ENCODE measurements at places on chromosomes 16 and 17.

GRCh38 chr17:61362852-61363600, 36.6 kb upstream of the TBX2 start:
- DNase-seq = no peak

GRCh38 chr16:16106466-16106865, 116.8 kb downstream of the ABCC6 start:
- DNase-seq = no peak

DNA sequence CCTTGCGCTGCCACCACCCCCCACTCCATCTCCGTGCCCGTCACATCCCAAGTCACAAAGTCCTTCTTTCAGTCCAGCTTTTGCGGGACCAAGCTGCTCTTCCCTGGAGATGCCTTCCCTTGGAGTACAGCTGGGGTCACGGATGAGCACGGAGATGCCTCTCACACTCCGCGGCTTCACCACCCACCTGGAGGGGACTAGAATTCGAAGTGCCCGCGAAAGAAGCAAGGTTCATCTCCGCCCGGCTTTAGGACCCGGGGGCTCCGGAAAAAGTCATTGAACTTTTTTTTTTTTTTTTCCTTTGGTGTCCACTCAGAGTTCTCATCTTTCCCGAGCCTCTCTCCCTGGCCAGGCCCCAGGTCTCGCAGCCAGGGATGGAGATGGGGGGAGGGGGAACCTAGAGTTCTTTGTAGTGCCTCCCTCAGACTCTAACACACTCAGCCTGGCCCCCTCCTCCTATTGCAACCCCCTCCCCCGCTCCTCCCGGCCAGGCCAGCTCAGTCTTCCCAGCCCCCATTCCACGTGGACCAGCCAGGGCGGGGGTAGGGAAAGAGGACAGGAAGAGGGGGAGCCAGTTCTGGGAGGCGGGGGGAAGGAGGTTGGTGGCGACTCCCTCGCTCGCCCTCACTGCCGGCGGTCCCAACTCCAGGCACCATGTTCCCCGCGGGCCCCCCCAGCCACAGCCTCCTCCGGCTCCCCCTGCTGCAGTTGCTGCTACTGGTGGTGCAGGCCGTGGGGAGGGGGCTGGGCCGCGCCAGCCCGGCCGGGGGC, at the start of gene FKBP10:
FKBP10 (plus strand) TSS at position 624 of the 771 bp plus-strand sequence; CDS start at position 655, 31 bp downstream.
- DNase-seq = no peak

DNA sequence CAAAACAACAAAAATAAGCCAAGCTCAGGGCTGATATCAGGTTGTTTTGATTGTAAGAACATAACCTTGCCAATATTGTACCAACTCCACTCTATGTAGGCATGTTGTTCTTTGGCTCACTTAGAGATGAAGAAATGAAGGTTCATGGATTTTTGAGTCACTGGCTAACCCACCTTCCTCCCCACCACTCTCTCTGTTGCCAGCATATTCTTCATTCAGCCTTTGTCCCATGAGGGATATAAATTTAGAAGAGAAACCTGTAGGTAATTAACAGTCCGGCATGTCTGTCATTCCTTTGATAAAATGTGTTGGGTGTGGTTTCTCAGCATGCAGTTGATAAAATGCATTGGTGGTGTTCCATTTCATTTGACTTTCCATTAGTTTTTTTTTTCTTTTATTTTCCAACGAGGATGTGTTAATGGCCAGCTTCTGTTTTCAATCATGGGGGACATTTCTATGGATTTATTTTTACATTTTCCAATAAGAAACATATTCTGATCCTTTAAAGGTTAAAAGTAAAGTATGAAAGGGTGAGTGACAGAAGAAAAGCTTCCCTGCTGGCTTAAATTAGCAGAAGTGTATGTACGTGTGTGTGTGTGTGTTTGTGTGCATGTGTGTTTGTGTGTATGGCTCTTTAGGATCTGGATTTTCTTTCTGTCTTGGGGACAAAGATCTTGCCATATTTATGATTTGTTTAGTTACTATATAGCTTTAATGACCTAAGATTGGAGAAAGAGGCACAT, 166.2 kb upstream of the KCNJ16 start:
- no peak for DNase-seq

- DNase-seq = peak; percentile 32
Measured at GRCh38 chr17:75785016-75785890, 647 bp downstream of the UNK start.

DNA sequence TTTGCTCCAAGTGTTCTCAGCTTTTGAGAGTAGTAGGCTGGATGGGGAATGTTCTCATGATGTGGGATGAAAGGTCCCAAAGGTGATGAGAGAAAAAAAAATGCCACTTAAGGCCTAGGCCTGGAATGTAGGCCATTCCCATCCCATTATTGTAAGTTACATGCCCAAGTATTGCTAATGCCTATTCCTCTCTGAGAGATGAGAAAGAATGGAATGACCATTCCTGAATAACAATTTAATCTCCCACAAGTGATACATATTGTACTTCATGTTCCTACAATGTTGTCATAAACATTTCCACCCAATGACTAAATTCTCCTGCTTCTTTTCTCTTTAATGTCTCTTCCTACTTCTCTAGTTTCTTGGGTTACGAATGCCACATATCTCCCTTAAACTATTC, 102.8 kb upstream of the KCNJ16 start:
- DNase-seq = no peak

GRCh38 chr17:55577687-55578086, 66.4 kb upstream of the SMIM36 start:
- DNase-seq = no peak

DNA sequence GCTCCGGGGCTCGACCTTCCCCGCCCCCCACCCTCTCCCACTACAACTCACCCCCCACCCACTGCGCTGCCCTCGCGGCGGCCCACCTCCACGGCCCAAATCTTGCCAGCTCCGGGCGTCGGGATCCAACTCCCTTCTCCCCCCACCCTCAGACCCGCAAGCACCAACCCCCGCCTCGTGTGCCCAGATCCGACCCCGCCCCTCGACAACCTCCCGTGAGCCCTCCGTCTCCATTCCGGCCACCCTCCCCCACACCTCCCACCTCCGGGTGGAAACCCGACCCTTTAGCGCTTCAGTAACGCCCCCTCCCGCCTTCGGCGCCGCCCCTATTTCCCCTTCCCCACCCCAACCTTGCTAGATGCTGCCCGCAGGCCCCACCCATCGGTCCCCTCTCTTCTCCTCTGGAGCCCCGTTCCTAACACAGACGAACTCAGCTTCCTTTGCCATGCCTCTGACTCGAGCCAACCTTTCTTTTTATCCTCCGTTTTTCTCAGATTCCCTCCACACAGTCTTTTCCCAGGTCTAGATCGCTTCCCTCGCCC, 717 bp downstream of the UBE2Z start:
- peak; percentile 55 for DNase-seq

- no peak for DNase-seq
Measured at GRCh38 chr17:81599719-81600486, 37.0 kb downstream of the NPLOC4 start.

GRCh38 chr16:88430524-88431446, 22.3 kb upstream of the ZFPM1 start:
- no peak for DNase-seq

DNA sequence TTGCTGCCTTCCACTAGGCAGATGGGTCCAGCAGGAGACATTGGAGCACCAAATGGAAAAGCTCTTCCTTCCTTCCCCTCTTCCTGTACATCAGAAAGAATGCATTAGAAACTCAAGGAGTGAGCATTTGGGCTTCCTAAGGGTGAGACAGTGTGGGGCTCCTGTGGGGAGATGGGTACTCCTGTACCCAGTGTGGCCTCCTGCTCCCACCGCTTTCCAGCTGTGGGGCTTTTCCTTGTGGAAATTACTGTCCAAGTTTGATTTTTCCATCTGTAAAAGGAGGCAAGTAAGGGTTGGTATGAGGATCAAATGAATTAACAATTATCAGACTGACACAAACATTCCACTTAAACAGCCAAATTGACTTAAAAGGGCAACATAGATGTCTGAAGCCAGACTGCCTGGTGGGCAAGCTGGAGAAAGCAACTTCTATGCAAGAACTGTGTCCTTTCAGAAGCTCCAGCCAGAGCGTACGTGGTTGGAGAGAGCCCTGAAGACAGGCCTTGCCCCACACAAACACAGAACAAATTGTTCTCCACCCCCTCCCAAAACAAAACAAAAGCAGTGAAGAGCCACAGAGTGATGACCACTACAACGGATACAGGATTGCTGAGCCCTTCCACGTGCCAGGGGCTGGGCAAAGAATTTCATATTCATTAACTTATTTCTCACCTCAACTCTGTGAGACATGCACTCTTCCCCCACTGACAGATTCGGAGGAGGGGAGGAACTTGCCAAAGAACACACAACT, 23.1 kb upstream of the ALDH3A1 start:
- DNase-seq = no peak

GRCh38 chr17:82457929-82458178, 687 bp upstream of the NARF start:
- no peak for DNase-seq

DNA sequence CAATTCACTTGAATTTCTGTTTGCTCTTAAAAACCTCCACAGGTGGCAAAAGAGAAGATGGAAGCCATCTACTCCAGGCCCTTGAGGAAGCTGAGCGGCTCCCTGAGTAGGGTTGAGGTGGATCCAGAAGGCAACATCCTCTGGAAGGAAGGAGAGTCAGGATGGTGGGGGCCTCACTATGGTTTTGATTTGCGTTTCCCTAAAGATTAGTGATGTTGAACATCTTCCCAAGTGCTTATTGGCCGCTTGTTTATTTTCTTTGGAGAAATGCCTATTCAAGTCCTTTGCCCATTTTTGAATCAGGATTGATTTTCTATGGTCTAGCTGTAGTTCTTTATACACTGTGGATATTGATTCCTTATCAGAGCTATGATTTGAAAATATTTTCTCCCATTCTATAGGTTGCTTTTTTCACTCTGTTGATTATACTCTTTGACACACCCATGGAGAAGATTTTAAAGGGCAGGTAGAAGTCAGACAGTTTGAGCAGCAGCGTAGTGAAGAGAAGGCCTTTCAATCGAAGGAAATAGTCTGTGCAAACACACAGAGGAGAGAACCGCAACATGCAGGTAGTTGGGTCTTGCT, 58.6 kb downstream of the WSB1 start:
- DNase-seq = no peak

GRCh38 chr16:12398029-12398682, 405.5 kb downstream of the CPPED1 start:
- DNase-seq = no peak

DNA sequence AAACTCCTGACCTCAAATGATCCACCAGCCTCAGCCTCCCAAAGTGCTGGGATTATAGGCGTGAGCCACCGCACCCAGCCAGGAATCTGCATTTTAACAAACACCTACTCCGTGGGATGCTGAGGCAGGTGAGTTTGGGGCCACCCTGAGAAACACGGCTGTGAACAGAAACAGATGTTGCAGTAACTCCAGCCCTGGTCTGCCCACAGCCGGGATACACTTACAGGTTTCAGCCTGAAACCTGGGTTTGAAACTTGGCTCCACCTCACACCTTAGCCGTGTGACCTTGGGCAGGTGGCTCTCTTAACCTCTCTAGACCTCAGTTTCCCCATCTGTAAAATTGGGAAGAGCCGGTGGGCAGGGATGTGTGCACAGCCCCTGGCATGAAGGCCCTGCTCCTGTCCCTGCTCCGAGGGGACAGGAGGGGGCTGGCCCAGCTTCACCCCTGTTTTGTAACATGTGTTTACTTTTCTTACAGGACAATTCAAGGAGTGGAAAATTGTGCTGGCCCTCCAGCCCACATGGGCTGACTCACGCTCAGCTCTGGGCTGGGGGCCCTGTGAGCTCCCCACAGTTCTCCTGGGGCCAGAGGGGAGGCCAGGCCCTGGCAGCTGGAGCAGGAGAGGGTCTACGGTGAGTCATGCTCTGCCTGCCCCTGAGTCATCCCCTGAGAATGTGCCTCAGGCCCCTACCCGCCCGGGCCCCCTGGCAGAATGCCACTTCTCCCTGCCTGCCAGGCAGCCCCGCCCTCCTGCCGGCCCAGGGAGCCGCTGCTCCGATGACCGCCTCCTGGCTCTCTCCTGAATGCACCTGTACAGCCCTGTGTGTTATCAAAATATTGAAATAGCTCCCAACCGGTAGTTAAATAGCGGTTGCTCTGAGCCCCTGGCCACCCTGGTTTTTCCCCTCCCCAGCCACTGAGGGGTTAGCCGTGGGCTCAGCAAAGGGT, 7.7 kb upstream of the PPL start:
- DNase-seq = no peak

DNA sequence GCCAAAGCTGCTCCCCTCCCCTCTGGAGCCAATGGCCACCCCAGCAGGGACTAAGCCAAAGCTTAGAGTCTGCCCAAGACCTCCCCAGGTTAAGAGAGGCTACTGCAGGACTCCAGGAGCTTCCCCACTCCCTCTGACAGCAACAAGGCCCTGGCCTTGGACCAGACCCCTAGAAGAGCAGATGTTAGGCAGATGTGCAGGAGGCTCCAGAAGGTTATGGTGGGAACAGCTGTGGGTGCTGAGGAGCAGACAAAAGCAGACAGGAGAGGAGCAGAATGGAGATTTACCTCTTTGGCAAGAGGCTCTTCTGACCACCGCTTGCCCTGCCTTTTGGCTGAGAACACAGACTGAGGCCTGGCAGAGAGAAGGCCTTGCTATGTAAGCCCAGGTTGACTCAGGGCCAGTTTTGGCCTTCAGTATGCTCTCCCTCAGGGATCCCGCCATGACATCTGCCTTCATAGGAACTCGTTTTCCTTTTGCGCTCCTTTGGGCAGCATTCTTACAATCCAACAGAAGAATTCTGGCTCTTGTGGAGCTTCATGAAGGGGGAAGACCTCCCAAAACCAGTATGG, 113.0 kb downstream of the RBFOX3 start:
- no peak for DNase-seq

- no peak for DNase-seq
Measured at GRCh38 chr16:5557448-5557847, 459.9 kb upstream of the EEF2KMT start.

DNA sequence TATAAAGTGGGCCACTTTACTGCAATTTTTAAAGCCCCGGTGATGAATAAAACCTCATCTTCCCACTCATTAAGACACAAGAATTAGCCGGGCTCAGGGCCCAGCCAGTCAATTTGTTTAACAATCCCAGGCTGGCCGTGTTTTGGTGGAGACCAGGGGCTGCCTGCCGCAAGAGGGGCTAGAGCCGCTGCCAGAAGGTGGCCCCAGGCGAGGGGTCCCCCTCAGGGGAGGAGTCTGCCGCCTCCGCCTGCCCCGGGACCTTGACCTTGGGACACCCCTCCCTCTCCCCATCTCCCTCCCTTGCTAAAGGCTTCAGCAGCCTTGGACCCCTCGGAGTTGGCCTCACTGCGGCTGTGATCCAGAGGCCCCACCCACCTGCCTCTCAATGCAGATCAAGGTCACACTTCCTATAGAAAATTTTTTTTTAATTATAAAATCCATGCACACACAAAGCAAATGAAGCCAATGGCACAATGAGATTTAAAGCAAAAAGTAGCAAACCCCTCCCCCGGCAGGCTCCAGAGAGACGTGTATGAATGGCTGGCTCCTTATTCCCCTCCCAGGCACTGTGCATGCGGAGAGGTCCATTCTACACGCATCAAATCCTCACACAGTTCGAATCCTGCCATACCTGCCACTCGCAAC, 23.0 kb upstream of the SLC38A10 start:
- no peak for DNase-seq

GRCh38 chr16:79309606-79310005, 290.9 kb downstream of the MAF start:
- DNase-seq = no peak

- no peak for DNase-seq
Measured at GRCh38 chr16:7366993-7367880, 34.6 kb downstream of the RBFOX1 start.

GRCh38 chr17:13359774-13360173, 242.0 kb downstream of the HS3ST3A1 start:
- no peak for DNase-seq
